NCI-H1417 treated with DMSO at 0.1 percent for 48 hours (cell line): ENCODE measurements at places on chromosomes 4 and X.

- no peak for DNase-seq
Measured at GRCh38 chr4:147488556-147488955, 7.7 kb downstream of the EDNRA start.

DNA sequence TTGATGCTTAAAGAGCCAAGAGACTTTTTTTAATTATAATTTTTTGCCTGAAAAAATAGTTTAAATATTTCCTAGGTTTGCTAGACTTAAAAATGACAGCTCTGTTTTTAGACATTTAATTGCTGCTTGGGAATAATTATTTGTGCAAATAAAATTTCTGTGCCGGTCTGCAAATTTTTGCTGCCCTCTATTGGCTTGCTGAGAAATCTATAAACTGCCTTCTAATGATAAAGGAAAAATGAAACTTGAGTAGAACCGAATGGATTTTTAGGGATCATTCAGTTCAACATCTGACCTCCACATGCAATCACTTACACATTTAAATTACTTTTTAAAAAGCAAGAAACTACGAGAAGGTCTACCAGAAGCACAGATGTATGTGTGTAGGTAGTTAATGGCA lies 434.0 kb downstream of the FAM133A start:
- no peak for DNase-seq

DNA sequence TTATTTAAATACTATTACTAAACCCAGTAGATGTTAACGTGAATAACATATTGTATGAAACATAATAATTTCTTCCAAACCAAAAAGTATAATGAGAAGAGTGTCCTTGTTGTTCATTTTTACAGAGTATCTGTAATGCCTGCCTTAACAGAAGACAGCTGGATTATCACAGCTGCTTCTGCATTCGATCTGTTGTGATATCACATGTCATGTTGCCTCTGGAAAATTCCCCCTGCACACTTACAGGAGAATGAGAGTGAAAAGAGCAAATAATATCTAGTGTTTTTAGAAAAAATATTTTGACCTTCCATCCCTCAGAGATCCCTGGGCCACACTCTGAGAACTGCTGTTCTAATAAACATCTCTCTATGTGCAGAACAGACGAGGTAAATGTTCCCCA lies 240.1 kb upstream of the NOCT start:
- DNase-seq: no peak

GRCh38 chr4:66376396-66376795 lies 706.1 kb upstream of the EPHA5 start:
- no peak for DNase-seq

DNA sequence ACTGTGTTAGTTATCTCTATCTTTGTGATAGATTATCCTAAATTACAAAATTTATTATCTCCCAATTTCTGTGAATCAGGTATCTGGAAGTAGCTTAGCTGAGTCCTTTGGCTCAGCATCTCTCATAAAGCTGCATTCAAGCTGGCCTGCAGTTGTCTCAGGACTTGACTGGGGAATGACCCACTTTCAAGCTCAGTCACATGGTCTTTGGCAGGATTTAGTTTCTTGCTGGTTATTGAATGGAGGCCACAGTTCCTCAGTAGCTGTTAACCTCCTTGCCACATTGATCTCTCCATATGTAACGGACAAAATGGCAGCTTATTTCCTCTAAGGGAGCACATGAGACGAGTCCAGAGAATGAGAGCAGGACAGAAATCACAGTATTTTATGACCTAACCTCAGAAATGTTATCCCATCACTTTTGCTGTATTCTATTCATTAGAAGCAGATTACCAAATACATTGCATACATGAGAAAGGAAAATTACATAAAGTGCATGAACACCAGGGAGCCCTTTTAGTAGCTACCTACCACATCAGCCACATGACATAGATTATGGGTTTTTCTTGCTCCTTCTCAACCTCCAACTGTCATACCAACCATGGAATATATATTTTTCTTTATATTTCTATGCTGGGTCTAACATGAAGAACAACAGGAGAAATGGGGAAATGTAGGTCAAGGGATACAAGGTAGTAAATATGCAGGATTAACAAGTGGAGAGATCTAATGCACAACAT lies 730.1 kb downstream of the CCSER1 start:
- DNase-seq: no peak

GRCh38 chr4:39442998-39443397 lies 15.7 kb downstream of the RPL9 start:
- DNase-seq: no peak

DNA sequence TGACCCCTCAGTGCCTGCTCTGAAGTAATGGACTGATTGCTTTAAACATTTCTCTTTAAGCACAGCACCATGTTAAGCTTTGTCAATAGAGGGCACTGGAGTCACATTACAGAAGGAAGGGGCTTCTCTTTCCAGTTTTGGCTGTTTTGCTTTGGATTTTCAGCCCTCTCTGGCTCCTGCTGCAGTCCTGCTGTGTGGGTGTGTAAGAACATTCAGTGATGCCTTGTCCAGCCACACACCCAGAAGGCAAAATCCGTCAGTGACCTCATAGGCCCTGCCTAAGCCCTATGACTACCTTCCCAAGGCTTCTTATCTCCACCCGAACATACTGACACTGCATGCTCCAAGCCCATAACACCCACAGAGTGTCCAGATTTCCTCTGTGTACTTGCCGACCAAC lies 215.3 kb upstream of the CTSO start:
- peak; percentile 41 for DNase-seq

DNA sequence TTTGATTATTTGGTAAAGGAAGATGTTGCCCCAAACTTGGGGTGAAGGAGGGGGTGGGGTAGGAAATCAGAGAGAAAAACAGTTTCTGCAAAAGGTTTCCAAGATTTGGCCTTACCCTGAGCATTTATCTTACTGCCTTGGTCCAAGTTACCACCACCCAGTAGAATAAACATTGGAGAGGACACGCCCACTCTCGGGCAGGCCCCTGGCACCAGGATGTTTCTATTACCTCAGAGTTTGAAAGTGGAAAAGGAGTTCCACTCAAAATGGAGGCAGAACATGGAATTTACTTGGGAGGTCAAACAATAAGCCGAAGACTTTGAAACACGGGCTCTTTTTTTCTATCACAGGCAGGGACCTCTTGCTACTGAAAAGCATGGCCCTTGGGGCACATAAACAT lies 113.7 kb downstream of the CHRNA9 start:
- DNase-seq: no peak

DNA sequence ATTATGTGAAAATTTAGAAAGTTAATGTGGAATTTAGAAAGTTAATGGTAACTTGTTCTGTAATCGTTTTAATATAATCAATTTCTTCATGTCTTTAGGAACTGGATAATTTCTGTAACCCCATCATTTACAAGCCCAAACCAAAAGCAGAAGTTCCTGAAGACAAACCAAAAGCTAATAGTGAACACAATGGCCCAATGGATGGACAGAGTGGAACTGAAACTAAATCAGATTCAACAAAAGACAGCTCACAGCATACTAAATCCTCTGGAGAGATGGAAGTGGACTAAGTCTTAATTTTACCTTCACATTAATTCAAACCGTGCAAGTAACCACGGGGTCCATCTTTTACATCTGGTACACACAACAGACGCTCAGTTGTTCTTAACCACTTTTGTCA lies 48.1 kb upstream of the PLK4 start:
- no peak for DNase-seq

GRCh38 chr4:41183021-41183553 lies 31.3 kb downstream of the APBB2 start:
- no peak for DNase-seq

GRCh38 chr4:128675083-128675482 lies 134.4 kb upstream of the JADE1 start:
- DNase-seq: no peak

- no peak for DNase-seq
Measured at GRCh38 chr4:155795991-155796390, 37.2 kb downstream of the GUCY1B1 start.
